Activated naive CD8-positive, alpha-beta T cell treated with anti-CD3 and anti-CD28 coated beads, Interleukin-2, amount 50 U/mL, for 16 hours (primary cell): ENCODE measurements at places on chromosomes 5 and 9.

DNA sequence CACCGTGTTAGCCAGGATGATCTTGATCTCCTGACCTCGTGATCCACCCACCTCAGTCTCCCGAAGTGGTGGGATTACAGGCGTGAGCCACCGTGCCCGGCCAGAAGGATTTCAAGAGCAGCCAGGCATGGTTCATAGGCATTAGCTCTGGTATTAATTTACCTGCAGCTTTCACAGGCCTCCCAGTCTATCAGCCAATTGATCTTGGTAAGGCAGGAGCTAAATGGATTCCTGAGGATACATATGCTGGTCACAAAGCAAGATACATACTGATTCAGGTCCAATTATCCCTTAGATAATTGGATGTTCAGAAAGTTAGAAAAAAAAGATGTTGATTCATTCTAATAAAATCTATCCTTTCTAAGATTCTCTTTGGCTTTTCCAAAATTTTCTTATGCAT lies 487.1 kb downstream of the TLE1 start:
- DNase-seq: no peak

DNA sequence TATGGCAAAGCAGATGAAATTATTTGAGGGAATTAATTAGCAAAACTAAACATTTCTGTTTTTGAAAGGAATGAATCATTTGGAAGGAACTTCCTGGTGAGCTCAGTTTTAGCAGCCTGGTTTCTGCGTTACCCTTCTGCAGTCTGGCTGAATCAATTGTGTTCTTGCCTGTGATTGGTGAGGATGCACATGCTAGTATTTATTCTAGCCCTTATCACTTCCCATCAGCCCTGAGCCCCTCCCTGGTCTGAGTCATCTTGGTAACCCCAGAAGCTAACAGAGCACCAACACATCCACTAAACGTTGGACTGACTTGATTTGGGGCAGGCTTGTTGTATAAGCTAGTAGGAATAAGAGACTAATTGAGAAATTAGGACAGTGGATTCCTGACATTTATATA lies 6.6 kb downstream of the TJP2 start:
- DNase-seq: no peak

DNA sequence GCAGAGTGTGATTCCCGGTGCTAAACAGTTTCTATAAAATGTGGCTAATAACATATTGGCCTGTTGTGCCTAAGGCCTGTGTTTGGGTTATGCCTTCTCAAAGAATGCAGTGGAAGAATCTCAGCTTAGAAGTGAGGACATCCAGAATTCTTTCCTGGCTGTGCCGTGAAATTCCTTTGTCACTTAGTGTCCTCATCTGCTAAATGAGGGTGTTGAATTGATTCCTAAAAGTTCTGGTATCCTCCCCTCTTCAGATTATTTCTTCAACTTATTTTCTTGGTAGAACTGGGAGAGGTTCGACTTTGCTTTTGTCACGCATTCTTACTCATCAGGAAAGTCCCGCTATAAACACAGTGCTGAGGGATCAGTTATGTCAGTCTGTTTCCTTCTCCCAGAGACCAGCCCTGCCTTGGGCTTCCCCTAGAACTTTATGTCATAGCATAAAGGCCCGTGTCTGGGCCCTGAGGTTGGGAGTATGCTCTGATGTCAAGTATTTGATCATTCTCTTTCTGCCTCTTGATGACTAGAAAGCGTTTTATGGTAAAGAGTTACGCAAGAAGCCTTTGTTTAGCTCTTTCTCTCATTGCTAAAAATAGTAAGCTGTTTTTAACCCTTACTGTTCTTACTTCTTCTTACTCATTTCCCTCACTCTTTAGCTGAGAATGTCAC lies 29.5 kb downstream of the MTAP start:
- no peak for DNase-seq

GRCh38 chr5:67416133-67416937 lies 219.7 kb upstream of the CD180 start:
- DNase-seq: no peak

- DNase-seq: no peak
Observed at GRCh38 chr5:151464101-151464500, 16.7 kb downstream of the SLC36A1 start.

DNA sequence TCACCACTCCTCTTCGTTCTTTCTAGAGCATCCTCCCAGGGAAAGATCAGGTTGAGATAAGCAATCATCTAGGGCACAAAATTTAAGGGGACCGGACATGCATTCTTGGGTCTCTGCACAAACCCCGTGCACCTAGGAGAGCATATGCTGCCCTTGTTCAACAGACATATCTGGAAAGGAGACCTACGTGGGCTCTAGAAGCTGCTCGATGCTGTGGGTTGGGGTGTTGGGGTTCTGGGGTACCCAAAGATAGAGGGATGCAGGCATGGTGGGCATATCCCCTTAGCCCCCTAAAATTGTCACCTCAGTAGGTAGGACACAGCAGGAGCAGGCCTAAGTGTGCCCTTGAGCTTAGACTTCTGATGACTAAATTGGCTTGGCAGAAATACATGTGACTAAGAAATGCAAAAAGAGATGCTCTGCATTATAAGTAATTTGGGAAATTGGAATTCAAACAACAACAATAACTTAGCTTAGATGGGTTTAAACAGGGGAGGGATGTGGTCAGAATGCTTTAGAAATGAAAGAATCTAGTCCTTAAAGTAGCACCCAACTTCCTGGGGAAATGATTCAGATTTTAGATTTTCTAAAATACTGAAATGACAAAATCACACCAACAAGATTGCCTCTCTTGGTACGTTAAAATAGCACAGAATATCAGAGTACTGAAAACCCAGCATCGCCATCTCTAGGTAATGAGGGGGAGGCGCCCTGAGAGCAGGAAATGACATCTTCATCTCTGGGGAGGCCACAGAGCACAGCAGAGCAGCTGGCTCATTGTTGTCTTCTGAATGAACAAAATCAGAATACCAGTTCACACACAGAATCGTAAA lies 172.3 kb downstream of the GNA14 start:
- DNase-seq: no peak

GRCh38 chr9:38091310-38092199 lies 22.5 kb upstream of the SHB start:
- DNase-seq: no peak
